ENCODE measurements at places on chromosomes 12 and 14.

DNA sequence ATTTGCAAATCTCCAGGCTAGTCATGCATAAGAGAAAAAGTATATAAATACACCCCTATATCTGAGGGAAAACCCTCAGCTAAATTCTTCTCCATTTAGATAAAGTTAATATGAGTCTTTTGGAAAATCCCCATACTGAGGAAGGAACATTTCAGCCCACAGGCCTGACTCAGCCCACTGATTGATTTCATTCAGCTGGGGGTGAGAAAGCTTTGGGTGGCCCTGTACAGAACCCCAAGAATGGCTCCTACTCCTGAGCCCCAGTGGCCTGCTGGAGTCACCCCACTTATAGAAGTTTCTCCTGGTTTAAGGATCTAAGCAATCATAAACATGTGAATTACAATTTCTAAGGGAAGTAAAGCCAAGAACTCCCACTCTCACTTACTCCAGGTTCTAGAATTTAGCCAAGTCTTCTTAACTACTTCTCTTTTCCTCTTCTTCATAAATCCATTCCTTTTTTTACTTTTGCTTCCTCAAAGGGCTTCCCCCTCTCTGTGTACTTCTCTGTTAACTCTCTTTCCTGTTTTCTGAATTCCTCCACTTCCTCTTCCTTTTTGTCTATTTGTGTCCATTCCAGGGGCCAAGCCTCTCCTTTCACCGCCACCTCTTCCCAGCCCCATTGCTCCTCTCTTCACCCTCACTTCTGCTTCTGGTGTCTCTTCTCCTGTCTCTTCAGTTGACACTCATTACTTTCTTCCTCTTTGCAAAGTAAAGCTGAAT lies 21.0 kb downstream of the RTN1 start:
- DNase-seq, result no peak

DNA sequence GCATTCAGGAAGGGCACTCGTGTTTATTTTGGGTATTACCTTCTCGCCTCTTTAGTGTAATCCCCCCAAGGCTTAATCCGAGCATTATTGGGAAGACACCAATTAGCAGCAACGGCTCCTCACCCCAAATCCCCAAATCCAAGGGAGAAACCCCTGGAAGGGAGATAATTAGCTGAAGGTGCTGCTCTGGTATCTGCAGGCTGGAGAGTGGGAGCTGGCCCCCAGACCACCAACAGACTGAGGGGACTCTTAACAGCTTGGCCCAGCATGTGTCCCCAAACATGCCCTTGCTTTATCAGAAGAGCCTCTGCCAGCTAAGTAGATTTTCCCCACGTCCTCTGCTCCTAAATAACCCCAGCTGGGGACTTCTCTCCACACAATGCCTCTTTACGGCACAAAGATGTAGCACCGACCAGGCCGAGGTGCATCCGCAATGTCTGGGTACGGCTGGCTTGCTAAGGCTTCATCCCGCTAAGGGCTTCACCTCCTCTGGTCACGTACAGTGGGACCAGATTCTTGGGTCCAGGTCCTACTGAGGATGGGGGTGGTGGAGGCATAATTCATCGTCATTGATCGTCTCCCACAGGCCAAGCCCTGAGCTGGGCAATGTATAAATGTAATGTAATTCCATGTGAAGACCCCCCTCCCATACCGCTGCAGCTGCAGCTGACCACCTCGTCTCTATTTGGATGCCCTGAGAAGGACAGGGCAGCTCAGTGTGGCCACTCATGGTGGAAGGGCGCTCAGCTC lies 123.7 kb upstream of the GSC start:
- no peak for DNase-seq

- no peak for DNase-seq
Observed at GRCh38 chr14:100388103-100389054, 65.2 kb downstream of the SLC25A47 start.

GRCh38 chr14:50333014-50333509 lies 20.9 kb downstream of the DMAC2L start:
- no peak for DNase-seq

GRCh38 chr12:45615268-45615667 lies 114.2 kb upstream of the ARID2 start:
- DNase-seq, result peak; percentile 71

DNA sequence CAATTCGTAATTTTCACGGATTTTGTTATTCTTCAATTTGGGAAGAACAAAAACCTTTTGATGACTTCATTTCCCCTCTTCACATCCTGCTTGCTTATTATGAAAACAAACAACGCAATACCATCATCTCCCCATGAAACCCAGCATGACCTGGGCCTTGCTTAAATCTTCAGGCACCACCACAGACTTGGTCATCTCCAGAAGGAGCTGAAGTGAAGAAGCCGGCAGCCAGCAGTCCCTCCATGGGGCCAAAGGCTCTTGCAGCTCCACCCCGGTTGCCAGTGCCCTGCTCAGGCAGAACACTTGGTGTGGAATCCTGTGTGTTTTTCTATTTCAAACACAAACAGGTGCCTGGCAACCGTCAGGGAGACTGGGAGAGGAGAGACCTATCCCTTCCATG lies 982.9 kb upstream of the TMEM132C start:
- DNase-seq, result no peak

- DNase-seq, result no peak
Observed at GRCh38 chr12:120032242-120032641, 43.2 kb downstream of the BICDL1 start.

DNA sequence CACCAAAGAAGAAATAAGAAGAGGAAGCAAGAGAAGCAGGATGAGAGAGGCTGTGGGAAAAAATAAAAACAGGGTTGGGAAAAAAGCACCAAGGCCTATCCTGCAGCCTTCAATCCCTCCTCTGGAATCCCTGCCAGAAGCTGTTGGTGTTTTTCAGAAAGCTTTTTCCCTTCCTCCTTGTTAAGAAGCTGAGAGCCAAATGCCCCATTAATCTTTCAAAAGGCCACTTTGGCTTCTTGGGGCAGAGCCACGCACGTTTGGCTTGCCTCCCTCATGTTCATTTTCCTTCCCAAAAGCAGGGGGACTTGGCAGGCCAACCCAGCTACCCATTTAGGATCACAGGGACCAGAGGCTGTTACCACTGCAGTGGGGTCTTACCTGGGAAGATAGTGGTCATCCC lies 365.3 kb downstream of the NUAK1 start:
- no peak for DNase-seq

- DNase-seq, result no peak
Observed at GRCh38 chr12:76471579-76471978, 88.0 kb downstream of the OSBPL8 start.

DNA sequence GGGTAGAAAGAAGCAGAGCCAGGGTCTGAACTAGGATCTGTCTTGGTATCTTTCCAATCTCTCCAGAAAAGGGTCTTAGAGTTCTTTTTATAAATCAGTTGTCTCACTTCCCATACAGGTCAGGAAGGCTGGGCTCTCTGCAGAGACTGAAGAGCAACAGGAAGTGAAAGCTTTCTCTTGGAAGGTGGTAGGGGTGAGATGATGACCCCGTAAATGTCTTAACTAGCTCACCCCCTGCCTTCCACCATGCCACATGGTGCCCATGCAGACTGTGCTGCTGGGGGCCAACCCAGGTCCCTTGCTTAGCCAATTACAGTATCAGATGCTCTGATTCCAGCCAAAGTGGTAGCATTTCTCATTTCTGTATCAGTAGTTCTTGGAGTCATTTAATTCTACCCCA lies 17.6 kb upstream of the RASSF8 start:
- no peak for DNase-seq

- no peak for DNase-seq
Observed at GRCh38 chr14:35044939-35045797, 904 bp upstream of the FAM177A1 start.

DNA sequence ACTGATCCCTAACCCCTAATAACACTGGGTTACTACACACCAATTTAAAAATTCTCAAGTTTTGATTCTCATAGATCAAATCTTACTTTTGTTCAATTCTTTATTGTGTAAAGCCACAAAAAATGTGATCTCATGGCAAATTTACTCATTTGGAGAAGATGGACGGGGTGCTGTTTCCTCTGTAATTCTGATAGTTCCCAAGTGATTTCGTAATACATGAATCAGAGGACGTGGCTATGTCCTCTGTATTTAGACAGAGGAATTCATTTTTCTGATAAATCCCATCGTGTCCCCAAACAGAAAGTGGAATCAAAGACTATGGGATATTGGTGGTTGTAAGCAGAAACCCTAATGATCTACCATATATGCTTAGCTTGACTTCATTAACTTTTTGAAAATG lies 76.6 kb upstream of the GNG2 start:
- DNase-seq, result no peak

GRCh38 chr14:36579573-36580140 lies 2.8 kb downstream of the NKX2-8 start:
- DNase-seq, result no peak

DNA sequence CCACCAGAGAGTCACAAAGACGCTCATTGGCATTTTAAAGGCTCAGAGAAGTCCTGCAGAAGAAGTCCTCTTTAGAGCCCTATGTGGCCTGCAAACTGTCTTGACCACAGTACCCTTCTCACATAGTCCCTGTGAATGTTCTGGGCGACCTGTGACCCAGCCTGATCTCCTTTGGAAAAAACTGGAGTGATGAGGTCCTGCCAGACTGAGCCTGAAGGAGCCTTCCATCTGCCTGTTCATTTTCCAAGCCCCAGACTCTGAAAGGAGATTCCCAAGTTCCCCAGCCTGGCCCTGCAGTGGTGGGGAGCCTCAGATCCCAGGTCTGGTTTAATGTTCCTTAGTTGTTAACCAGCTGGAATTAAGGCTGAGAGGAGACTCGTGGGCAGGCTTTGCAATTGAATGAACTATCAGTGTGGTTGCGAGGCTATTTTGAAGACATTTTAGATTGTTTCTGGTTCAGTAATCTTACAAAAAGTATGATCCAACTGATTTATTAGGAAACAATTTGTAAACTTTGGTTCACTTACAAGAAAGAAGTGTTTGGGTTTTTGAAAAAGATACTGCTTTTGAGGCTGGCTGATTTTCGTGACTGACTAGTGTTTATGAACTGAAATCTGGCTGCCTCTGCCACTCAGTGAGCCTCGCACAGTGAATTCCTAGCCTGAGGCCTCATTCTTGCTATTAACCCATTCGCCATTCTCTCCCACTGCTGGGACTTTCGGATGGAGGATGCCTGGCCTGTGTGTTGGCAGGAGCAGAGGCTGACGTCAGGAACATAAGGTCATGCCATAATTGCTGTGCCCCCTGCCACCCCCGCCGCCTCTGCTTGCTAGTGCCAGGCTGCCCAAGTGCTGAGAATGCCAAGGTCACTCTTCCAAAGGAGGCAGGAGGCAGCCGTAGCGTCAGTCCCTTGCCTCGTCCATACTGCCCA lies 249.0 kb downstream of the CACNA1C start:
- DNase-seq, result no peak

GRCh38 chr14:90695997-90696660 lies 120.1 kb downstream of the TTC7B start:
- no peak for DNase-seq

- DNase-seq, result peak; percentile 17
Observed at GRCh38 chr12:85036733-85037132, 582 bp downstream of the LRRIQ1 start.

DNA sequence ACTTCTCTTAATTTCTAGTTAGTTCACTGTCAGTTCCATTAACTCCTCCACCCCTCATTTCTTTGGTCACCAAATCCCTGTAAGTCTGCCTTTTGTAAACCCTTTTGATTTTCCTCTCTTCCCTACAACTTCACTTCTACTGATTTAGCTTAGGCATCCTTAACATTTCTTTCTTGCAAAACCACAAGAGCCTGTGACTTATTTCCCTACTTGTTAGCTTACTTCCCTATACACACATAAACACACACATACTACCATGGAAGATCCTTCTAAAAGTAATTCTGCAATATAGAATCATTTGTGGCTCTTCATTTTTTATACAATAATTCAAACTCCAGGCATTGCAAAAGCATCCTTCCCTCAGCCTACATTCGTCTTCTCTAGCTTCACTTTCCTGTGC lies 494.3 kb upstream of the USP15 start:
- DNase-seq, result no peak

- no peak for DNase-seq
Observed at GRCh38 chr12:113242026-113242418, 20.8 kb downstream of the TPCN1 start.

DNA sequence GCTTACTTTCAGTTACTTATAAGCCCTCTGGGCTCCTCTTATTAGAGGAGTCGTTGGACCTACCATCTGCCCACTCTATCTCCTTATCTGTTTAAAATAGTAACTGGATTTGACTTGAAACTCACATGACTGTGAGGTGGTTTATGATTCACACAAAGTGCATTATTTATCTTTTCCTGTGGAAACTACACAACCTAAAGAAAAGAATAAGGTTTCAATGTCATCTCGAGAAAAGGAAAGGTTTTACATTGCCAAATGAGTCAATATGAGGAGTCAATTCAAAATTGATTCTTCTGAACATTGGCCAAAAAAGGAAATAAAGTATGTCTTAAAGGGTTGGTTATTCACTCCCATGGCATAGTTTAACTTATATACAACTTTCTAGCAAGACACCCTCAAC lies 225.0 kb upstream of the G2E3 start:
- no peak for DNase-seq

DNA sequence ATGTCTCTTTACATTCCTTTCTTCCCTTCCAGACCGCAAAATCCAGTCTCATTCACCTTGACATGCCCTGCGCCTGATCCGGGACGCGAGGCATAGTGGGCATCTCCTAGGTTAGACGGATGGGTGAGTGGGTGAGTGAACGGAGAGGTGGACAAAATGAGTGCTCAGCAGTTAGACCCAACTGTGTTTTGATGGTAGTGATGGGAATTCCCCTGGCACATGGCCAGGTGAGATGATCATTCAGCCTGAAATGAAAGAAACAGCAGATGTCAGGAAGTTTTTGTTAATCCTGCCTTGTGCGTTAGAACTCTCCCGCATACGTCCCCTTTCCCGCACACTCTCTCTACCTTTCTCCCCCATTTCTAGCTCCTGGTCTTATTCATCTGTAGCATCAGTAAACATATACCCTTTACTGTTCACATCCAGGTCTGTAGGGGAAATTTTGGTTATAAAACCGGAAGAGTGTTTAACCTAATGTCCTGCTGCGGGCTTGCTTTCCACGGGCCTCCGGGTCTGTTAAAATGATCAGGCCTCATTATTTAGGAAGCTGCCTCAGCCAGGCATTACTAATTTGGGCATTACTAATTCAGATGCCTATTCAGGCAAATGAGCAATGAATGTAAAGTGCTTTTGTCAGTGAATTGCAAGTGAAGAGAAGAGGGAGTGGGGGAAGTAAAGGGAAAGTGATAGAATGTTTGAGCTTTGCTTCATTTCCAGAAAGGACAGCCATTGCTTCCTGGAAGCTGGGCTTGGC lies 172.8 kb downstream of the ETV6 start:
- no peak for DNase-seq

DNA sequence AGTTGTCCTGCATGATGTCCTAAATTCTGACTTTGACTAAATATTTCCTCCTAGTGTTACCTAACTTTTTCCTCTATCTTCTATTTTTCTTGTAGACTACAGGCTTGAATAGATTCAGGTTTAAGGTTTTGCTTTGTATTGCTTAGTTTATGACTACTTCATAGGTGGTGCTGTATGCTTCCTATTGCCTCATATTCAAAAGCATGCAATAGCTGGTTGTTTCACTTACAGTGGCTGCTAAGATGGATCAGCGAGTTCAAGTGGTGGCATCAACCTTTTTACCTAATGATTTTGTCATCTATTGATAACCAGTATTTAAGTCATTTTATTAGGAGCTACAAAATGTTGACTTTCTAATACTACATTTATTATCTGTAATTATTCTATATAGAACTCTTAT lies 36.3 kb upstream of the BICD1 start:
- no peak for DNase-seq
